HuH-7.5 (cell line): ENCODE measurements at places on chromosomes 5 and 9.

GRCh38 chr5:34866989-34867471, 28.1 kb downstream of the TTC23L start:
- DNase-seq, result no peak

DNA sequence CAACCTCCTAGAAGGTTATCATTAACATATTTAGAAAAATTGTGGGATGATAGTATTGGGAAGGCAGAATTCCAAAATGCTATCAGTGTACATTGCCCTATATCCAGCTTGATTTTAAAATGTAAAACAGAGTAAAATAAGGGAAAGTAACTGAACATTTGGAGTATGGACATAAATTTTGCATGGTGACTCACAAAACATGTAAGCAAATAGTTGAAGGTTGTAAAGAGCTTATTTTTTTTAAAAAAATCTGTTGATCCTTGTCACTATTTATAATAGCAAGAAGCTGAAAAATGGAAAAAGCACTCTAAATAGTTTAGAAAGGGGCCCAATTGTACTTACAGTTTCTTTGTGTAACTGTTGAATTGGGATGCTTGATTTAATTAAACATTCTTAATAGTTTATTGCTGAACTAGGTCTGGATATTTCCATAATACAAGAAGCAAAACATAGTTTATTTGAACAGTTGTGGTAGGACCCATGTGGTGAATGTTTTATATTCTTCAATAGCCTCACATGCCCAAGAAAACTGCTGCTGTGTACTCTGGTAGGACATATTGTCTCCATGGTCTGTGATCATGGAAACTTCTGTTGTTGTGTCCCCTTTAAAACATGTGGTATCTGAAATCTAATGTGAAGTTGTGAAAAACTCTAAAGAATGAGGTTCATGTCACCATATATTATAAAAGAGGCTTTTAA, 82.4 kb downstream of the NNT start:
- no peak for DNase-seq

DNA sequence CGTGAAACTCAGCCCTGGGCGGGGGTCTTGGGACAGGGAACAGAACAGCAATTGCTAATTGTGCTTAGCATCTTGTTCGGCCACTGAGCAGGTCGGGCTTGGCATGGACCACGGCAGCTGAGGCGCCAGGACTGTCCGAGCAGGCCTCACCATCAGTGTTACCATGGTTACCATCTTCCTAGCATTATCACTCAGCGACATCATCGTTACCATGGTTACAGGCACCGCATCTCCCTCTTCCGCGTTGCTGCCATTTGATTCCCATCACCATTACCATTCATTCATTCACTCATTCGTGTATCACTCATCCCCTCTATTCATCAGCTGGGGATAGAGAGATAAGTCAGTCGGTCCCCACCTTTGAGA, 81.0 kb upstream of the ZBTB43 start:
- no peak for DNase-seq

DNA sequence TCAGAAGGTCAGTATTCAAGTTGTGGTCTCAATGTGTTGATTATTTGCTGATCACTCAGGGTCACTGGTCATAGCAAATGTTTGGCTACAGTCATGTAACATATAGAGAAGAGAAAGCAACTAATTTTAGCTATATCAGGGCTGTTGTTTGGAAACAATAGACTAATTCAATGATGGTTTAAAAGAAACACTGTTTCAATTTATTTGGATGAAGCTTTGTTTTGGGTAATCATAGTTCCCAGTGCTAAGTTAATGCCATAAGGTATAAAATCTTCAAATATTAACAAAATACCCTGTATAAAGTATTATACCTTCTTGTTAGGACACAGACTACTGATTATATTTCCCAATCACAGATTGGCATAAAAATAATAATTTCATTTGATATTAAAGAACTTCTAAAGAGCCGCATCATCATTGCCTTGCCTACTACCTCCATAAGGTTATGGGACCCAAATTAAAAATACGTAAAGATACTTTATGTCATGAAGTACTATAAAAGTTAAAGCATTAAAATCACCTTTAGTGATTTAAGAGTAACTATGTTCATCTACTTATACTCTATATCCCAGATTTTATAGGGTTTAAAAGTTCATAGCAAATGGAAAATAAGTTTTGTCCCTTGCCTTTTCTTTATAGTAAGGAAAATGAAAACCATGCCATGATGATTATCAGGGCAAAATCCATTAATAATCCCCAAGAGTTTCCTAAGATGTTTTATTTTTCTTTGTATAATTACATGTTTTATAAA, 6.0 kb downstream of the NR3C1 start:
- no peak for DNase-seq

DNA sequence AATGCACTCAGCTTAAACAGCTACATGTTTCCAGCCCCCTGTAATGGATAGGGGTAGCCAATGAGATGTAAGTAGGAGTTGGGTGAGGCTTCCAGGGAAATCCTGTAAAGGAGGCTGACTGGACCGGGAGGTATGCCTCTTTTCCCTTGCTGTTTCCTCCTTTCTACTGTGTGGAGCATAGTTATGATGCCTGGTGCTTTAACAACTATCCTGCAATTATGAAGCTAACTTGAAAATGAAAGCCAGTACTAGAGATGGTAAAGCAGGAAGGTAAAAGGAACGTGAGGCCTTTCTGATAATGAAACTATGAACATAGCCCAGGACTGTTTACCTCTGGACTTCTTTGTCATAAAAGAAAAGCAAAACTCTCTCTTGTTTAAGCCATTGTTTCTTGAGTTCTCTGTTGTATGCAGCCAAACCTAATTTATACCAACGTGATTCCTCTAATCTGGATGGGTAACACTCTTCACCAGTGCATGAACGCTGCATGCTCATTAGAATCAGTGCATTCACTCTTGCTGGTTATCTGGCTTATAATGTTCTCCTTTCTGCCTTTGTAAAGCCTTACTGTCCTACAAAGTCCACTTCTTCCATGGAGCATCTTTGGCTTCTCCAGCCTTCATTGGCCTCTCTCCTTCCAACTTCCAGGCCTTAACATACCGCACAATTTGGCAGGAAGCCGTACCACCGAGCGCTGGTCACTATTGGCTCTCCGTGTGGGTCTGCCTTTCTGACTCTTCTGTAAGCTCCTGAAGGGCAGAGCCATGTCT, 8.3 kb upstream of the ARHGEF28 start:
- DNase-seq, result no peak
